ENCODE measurements at places on chromosomes 13 and 19.
A peak's percentile ranks its signal among the peaks of the same experiment; 100 is the strongest.

- DNase-seq, result no peak
These were observed 687.2 kb upstream of the KLHL1 start for GRCh38 chr13:70795484-70795883.

GRCh38 chr13:29758531-29759114 is 91.8 kb downstream of the UBL3 start:
- peak; percentile 47 for DNase-seq

- DNase-seq, result no peak
These were observed 222.4 kb downstream of the DACH1 start for GRCh38 chr13:71644579-71644978.

DNA sequence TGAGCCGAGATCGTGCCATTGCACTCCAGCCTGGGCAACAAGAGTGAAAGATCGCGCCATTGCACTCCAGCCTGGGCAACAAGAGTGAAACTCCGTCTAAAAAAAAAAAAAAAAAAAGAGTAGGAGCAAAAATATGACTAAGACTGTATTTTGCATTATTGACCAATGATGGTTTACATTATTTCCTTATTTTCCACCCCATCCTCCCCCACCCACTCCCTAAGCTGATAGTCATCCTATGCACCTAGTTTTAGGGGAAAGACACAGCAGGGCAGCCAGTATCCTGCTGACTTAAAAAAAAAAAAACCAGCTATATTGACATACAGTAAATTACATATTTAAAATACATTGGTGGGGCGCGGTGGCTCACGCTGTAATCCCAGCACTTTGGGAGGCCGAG is 25.1 kb downstream of the VAV1 start:
- DNase-seq, result no peak

GRCh38 chr13:33260168-33261098 is 25.1 kb downstream of the STARD13 start:
- DNase-seq, result no peak

Data from stimulated activated CD4-positive, alpha-beta T cell treated with anti-CD3 and anti-CD28 coated beads, TNF-alpha, amount 100 ng/mL, for 48 hours (primary cell).